ENCODE measurements at places on chromosomes 1 and 21.

DNA sequence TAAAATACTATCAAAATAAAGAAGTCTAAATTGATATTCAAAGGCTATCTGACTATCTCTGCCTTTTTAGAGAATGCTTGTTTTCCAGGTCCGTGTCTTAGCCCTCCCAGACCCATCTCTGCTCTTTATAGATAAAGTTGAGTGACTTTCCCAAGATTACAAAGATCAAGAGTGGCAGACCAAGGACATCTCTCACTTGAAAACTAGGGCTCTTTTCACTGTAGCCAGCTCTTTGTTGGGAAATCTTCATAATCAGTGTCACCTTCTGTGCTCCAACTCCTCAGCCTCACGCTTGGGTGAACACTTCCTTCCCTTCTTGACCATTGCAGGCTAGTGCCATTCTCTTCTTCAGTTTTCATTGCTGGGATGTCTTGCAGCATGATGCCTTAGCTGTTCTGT, 211.1 kb downstream of the PBX1 start:
- no peak for DNase-seq

GRCh38 chr1:37813529-37814145, 5.6 kb upstream of the YRDC start:
- no peak for DNase-seq

- DNase-seq: no peak
These were observed 93.1 kb downstream of the EPS15 start for GRCh38 chr1:51425955-51426354.

- DNase-seq: no peak
These were observed 101.3 kb upstream of the ACTL8 start for GRCh38 chr1:17653728-17654351.

- no peak for DNase-seq
These were observed 223.9 kb downstream of the S1PR1 start for GRCh38 chr1:101460739-101461138.
